ENCODE measurements at places on chromosomes 5 and 9. TPM values are rescaled to one million over a fixed set of nuclear protein-coding genes. Genes with fewer than 3 reads are reported as not detected.
A peak's percentile ranks its signal among the peaks of the same experiment; 100 is the strongest.

GIN1 gene
- 3.6 TPM for total RNA-seq

NR2F1-AS1 gene
- 20.8 TPM for total RNA-seq

CENPK gene
- total RNA-seq, result 36.4 TPM

PCDHB11 gene
- total RNA-seq, result 1.4 TPM

DNA sequence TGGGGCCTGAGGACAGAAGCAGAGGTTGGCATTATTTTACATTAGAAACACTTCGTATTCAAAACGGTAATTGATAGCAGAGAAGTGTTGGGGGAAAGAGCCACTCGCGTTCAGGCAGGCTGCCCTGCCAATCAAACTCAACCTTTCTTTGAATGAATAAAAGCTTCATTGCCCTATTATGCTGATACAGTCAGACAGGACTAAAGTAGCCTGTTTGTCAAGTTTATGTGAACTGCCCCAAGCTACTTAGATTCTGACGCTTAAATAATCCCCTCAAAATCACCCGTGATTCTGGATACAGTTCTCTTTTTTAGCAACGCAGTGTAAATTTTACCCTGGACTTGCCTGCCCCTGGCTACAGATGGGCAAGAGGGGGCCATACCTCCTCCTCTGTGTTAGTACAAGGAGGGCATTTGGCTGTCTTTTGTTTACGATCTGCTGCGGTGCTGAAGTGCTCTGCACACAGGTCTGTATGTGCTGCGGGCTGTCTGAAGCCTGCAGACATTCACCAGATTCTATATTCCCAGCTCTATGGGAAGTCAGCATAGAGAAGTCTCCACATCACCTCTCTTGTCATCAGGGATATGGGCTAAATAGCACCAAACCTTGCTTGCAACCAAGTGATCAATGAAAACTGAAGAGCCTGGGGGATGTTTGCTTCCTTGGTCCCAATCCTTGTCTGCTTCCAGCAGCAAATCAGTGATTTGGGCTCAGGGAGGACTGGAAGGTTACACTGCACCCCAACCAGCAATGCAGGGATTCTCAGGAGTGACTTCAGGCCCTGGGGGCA lies 218.4 kb downstream of the EBF1 start:
- peak; percentile 71 for DNase-seq

- no peak for DNase-seq
These were observed 2.9 kb downstream of the DPH7 start for GRCh38 chr9:137575716-137576411.

DNA sequence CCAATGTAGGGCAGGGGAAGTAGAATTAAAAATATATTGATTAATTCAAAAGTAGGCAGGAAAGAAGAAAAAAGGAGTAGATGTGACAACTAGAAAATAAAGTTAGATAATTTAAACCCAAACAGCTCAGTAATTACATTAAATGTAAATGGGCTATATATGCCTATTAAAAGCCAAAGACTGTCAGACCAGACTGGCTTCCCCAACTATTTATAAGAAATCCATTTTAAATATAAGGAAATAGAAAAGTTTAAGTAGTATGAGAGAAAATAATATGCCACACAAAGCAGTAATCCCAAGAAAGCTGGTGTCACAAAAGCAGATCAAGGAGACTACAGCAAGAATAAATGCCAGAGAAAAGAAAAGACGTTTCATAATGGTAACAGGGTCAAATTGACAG lies 28.9 kb upstream of the SARDH start:
- no peak for DNase-seq

DNA sequence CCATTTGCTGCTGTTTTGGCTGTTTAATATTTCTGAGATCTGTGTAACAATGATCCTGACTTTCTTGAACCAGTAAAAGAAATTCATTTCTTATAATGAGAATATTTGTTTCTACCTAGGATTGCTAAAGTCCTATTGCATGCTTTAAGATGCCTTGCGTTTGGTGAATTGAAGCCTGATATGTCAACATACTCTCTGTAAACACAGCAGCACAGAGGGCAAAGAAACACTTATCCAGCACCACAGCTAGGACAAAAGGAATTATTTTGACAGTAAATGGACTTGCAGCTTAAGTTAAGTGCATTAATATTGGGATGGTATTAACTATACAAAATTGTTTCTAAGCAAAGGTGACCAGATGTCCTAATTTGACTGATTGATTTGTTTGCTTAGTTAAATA lies 2031.2 kb upstream of the CDH6 start:
- no peak for DNase-seq

DNA sequence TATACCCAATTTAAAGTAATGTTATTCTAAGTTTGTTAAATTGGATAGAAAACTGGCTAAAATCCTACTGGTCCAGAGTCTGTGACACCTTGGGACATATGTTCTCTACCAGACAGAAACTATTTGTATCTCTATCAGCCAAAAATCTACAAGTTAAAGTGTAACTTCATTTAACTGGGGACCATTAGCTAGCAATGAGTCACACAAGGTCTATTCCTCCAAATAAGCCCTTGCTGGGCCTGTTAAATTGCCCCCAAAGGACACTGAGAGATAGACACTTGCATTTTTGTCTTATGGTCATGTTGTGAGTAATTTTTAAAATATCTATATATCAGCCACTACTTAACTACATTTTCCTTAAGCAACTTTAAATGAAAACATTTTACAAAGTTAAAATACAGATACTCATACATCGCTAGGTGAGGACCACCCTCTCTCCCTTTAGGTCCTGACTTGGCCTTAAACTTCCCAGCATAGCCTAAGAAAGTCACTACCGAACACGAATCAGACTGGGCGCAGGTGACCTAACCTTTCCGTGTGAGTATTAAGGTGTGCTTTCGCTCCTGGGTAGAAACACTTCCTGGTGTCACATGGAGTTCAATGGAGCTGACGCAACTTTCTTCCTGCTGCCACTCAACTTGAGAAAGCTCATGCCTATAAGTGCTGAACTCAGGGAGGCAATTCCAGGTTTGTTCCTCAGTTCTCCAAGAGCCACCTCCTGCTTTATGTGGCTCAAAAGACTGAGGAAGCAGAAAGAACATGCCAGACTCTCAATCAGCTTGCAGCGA lies 249.1 kb downstream of the DIRAS2 start:
- no peak for DNase-seq

GRCh38 chr5:27312291-27312893 lies 274.0 kb upstream of the CDH9 start:
- DNase-seq, result no peak

GRCh38 chr9:72945391-72945790 lies 7.5 kb downstream of the ALDH1A1 start:
- DNase-seq, result no peak

- peak; percentile 77 for DNase-seq
These were observed 208.1 kb downstream of the GNA14 start for GRCh38 chr9:77440057-77440456.

GRCh38 chr9:19551124-19551929 lies 142.5 kb downstream of the ACER2 start:
- DNase-seq, result no peak

GRCh38 chr5:142915813-142916424 lies 145.7 kb downstream of the ARHGAP26 start:
- peak; percentile 33 for DNase-seq

DNA sequence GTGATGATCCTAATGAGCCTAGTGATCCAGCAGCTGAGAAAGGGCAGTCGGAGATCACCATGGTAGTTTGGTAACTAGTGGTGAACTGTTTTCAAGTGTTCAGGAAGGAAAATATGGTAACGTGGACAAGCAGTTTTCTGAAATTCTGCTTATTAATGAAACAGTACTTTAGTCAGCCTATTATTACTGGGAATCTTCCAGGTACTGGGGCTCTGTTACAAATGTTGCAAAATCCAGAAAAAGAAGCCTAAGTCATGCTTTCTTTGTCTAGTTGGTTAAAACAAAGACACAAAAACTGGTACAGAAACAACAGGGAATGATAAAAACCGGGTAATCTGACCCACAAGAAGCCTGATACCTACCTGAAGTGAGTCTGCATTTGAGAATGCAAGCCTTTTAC lies 18.2 kb downstream of the TTC23L start:
- DNase-seq, result no peak

DNA sequence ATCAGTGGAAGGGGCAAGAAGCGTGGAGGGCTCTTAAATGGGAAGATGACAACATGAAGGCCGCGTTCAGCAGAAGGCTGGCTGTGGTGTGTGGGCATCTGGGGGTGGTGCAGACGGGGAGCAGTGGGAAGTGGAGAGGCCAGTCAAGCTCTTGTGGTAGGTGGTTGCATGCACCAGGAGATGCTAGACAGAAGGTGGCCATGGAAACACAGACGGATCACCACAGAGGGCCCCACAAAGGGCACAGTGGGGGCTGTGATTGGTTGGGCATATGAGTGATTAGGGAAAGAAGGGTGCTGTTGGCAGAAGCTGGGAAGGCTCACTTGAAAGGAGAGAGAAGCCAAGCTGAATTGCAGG lies 14.7 kb downstream of the MTMR12 start:
- no peak for DNase-seq
